WTC11 (cell line): ENCODE measurements at places on chromosomes 11 and 22. TPM values are rescaled to one million over a fixed set of nuclear protein-coding genes. Genes with fewer than 3 reads are reported as not detected.

DNA sequence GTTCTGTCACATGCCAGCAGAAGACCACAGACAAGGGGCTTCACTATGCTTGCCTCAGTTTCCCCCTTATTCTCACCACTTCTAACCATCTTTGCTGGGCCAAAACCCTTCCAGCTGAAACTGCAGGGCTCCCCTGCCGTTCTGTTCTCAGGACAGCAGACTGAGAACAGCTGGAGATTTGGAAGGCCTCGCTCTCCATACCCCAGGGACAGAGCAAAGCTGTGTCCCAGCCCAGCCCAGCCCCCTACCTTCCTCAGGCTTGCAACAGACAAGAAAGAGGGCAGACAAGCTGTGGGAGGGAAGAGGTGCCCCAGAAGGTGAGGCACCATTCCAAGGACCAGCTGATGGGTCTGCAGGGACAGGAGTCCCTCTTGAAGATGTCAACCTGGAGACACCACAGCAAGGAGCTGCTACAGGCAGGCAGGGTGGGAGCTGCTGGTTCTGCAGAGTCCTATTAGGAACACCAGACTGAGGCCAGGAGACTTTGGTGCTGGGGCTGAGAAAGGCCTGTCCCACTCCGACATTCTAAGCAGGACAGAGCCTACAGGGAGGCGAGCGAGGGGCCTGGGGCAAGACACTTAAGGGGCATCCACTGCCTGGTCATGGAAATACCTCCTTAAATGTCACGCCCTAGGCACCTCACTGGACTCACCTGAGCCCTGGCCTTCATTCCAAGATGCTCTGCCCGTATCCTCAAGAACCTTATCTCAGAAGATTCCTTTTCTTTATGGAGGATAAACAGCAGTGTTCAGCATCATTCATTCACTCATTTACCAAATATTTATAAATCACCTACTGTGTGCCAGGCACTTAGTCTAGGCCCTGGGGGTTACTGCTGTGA is 6.9 kb downstream of the SCN2B start:
- H3K4me3 ChIP-seq, result no peak overlapping the region
- peaks cover 72% of the 10 kb centered on the region for H3K27me3 ChIP-seq
- H3K27ac ChIP-seq, result no peak overlapping the region
- no peak for DNase-seq

- no peak for DNase-seq
- peaks cover 4% of the 10 kb centered on the region; the same call in 1 of the 2 replicates for H3K36me3 ChIP-seq
- no peak overlapping the region for H3K4me3 ChIP-seq
- H3K27ac ChIP-seq, result no peak overlapping the region
- peaks cover 24% of the 10 kb centered on the region for H3K4me1 ChIP-seq
Measured at GRCh38 chr11:44176546-44177213, 81.2 kb downstream of the EXT2 start.

The ZNF215 gene
- total RNA-seq, result 13.8 to 15.8 TPM (median 14.1 TPM) in 3 replicates

- H3K36me3 ChIP-seq, result peaks cover 4% of the 10 kb centered on the region; the same call in 1 of the 2 replicates
- no peak for DNase-seq
- H3K27ac ChIP-seq, result no peak overlapping the region
- peaks cover 6% of the 10 kb centered on the region; the same call in 1 of the 2 replicates for H3K4me1 ChIP-seq
Measured at GRCh38 chr11:66189031-66189745, 79.3 kb upstream of the RAB1B start.

- no peaks in the 10 kb centered on the region for H3K36me3 ChIP-seq
- no peaks in the 10 kb centered on the region; the same call in 1 of the 2 replicates for H3K27me3 ChIP-seq
- H3K4me3 ChIP-seq, result no peak overlapping the region
- H3K4me1 ChIP-seq, result no peaks in the 10 kb centered on the region
- DNase-seq, result no peak
Measured at GRCh38 chr22:17823226-17823625, 49.0 kb upstream of the BID start.

DNA sequence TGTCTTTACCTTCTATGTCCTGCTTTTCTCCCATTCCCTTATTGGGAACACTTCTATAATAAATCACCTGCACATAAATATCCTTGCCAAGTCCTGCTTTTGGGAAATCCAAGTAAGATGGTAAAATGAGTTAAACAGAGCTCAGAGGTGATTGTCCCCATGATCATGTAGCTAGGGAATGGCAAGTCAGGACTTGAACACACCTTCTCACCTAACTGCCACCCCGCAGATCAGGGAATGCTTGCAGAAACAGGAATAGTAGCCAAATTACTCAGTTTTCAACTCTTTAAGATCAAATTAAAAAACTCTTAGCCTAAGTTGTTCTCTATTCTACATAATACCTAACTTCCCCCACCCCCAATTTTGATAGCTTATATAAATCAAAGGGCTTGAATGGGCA is 16.0 kb downstream of the OOSP3 start:
- H3K27me3 ChIP-seq, result no peaks in the 10 kb centered on the region
- H3K4me1 ChIP-seq, result peaks cover 22% of the 10 kb centered on the region
- no peak for DNase-seq
